ENCODE measurements at places on chromosomes 16 and 17.
A peak's percentile ranks its signal among the peaks of the same experiment; 100 is the strongest.

- peaks cover 44% of the 10 kb centered on the region for H3K36me3 ChIP-seq
- no peak overlapping the region for H3K27ac ChIP-seq
- no peaks in the 10 kb centered on the region for H3K27me3 ChIP-seq
- DNase-seq, result no peak
- no peaks in the 10 kb centered on the region for H3K4me1 ChIP-seq
Observed at GRCh38 chr17:59815965-59816364, 76.8 kb downstream of the TUBD1 start.

- no peaks in the 10 kb centered on the region for H3K27me3 ChIP-seq
- H3K36me3 ChIP-seq, result peaks cover 49% of the 10 kb centered on the region
- H3K4me1 ChIP-seq, result peaks cover 10% of the 10 kb centered on the region
Observed at GRCh38 chr16:68197250-68197649, 38.7 kb downstream of the ESRP2 start.

DNA sequence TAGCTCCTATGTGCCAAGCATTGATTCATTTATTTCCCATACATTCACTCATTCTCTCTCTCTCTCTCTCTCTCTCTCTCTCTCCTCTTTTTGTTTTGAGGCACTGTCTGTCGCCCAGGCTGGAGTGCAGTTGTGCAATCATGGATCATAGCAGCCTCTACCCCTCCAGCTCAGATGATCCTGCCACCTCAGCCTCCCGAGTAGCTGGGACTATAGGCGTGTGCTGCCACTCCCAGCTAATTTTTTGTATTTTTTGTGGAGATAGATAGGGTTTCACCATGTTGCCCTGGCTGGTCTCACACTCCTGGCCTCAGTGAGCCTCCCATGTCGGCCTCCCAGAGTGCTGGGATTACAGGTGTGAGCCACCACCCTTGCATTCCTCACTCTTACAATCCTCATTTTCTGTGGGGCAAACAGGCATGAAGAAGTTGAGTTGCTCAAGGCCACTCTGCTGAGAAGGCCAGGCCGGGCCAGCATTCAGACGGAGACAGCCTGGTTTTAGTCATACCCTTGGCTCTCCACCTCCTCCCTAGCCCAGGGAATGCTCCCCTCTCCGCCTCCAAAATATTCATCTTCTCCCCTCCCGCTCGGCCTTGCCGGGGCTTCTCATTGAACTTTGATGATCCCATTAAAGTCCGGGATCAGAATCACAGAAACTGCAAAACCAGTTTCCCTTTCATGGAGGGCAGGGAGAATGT, 765 bp upstream of the PRM2 start:
- no peak for DNase-seq
- H3K4me1 ChIP-seq, result peaks cover 41% of the 10 kb centered on the region
- peaks cover 11% of the 10 kb centered on the region for H3K27me3 ChIP-seq
- H3K4me3 ChIP-seq, result no peak overlapping the region
- no peaks in the 10 kb centered on the region for H3K36me3 ChIP-seq
- H3K27ac ChIP-seq, result no peak overlapping the region

GRCh38 chr16:68269793-68270192, 5.5 kb downstream of the SLC7A6 start:
- no peak overlapping the region for H3K27ac ChIP-seq
- H3K4me3 ChIP-seq, result no peak overlapping the region
- H3K36me3 ChIP-seq, result peaks cover 5% of the 10 kb centered on the region
- no peaks in the 10 kb centered on the region for H3K27me3 ChIP-seq
- no peak for DNase-seq
- peaks cover 52% of the 10 kb centered on the region for H3K4me1 ChIP-seq

DNA sequence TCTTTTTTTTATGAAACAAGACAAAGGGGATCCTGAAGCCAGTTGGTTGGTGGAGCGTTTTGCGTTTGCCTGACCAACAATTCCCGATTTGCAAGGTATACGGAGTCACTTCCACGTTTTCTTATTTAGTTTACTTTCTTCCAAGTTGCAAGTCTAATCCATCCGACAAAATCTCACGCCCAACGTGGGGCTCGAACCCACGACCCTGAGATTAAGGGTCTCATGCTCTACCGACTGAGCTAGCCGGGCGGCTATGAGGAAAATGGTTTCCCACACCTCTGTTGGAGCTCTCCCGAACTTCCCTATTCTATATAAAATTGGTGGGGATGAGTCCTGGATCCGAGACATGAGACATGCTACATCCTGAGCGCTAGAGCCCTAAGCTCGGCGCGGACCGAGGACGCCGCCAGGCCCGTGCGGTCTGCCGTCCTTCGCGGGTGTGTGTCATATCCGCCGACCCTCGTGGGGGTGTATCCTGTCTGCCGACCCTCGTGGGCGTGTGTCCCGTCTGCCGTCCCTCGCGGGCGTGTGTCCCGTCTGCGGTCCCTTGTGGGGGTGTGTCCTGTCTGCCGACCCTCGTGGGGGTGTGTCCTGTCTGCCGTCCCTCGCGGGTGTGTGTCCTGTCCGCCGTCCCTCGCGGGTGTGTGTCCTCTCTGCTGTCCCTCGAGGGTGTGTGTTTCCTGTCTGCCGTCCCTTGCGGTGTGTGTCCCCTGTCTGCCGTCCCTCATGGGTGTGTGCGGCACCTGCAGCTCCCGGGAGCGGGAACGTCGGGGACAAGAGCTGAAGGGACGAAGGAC, 22.6 kb downstream of the ZNF213 start:
- DNase-seq, result peak; percentile 74
- H3K27me3 ChIP-seq, result peaks cover 72% of the 10 kb centered on the region
- no peak overlapping the region for H3K27ac ChIP-seq
- peak overlapping the region; percentile 93 for H3K4me3 ChIP-seq
- peaks cover 20% of the 10 kb centered on the region for H3K4me1 ChIP-seq
- no peaks in the 10 kb centered on the region for H3K36me3 ChIP-seq

DNA sequence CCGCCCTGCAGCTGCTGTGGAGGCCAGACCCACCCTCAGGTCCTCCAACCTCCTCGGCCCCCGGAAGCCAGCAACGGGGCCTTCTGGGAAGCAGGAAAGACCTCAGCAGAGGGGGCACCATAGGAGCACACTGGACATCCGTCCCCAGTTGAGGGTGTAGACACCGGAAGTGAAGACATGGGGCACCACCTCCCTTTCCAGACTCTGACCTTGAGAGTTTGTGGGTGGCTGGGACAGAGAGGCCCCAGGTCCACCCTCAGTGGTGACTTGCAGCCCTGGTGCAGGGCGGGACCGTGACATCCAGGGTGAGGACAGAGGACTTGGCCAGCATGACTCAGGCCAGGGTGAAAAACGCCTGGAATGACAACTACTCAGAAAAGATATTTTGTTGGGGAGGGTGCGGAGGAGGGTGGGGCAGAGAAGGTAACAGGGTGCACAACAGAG, 19.9 kb downstream of the CEP295NL start:
- H3K27me3 ChIP-seq, result no peaks in the 10 kb centered on the region
- peak overlapping the region; percentile 48 for H3K4me3 ChIP-seq
- peak overlapping the region; percentile 89 for H3K27ac ChIP-seq
- peaks cover 4% of the 10 kb centered on the region for H3K36me3 ChIP-seq
- no peak for DNase-seq

GRCh38 chr17:50163843-50164696, 1.7 kb upstream of the SGCA start:
- DNase-seq, result no peak
- peaks cover 61% of the 10 kb centered on the region for H3K4me1 ChIP-seq
- peaks cover 8% of the 10 kb centered on the region for H3K27me3 ChIP-seq
- no peak overlapping the region for H3K27ac ChIP-seq
- no peak overlapping the region for H3K4me3 ChIP-seq
- no peaks in the 10 kb centered on the region for H3K36me3 ChIP-seq

- H3K27me3 ChIP-seq, result peaks cover 3% of the 10 kb centered on the region
- H3K4me1 ChIP-seq, result peaks cover 81% of the 10 kb centered on the region
- DNase-seq, result peak; percentile 46
Observed at GRCh38 chr17:38451840-38452529, 23.7 kb downstream of the ARHGAP23 start.

DNA sequence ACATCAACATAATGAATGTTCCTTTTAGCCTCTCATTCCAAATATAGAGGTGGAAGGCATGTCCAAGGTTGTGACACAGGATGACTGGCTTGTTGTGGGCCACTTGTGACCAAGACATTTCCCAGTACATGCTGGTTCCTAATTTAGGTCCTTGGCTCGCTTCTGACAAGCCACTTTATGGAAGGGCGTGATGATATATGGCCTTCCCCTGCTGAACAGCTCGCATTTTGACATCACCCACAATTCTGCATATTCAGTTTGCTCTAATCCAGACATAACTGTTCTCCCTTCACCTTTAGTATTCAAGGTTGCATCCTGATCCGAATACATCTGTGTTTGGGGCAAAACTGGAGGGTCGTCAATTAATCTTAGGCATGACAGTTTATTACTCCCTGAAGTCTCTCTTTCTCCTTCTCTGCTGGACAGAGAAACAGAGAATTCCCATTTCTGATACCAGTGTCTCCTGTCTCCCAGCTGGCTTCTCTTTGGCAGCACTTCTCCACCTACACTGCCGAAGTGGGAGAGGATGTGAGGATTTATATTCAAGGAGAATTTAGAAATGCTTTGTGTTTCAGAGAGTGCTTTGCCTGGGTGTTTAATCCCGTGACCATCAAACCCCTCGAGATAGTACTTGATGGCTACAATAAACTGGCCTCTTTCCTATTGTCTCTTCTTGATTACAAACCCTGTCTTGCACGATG, 815.5 kb upstream of the RBFOX1 start:
- H3K27ac ChIP-seq, result no peak overlapping the region
- H3K36me3 ChIP-seq, result no peaks in the 10 kb centered on the region
- peaks cover 13% of the 10 kb centered on the region for H3K4me1 ChIP-seq
- H3K27me3 ChIP-seq, result peaks cover 8% of the 10 kb centered on the region
- no peak overlapping the region for H3K4me3 ChIP-seq

GRCh38 chr17:48610282-48611211, at the start of gene HOXB7:
HOXB7 (minus strand) TSS chr17:48611017; CDS start chr17:48610918, 99 bp downstream.
- peaks cover 3% of the 10 kb centered on the region for H3K27me3 ChIP-seq
- H3K4me1 ChIP-seq, result peaks cover 50% of the 10 kb centered on the region
- peak; percentile 83 for DNase-seq

DNA sequence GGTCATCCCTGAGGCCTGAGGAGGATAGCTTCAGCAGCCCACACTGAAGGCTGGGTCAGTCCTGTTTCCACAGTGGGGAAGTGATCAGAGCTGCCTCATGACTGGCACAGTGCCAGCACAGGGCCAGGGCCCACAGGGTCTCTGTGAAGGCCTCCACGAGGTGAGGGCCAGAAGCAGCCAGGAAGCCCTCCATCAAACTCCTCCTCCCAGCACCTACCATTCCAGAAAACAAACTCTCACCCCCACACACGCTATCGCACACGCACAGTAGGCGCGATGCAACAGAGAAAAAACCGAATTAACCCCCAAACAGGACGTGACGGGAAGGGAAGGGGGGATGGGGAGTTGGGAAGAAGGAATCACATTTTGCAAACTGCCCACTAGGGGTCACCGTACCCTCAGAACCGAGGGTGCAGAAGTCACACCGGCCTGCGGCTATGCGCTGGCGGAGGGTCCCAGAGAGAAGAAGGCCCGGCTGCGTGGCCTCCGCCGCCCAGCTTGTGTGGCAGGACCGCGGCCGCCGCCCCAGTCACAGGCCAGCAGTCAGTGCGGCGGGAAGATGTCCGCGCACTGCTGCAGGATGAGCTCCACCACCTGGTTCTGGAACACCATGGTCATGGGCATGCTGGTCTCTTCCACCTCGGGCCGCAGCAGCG, 37.6 kb downstream of the ARHGAP27 start:
- H3K4me3 ChIP-seq, result no peak overlapping the region
- peaks cover 23% of the 10 kb centered on the region for H3K4me1 ChIP-seq
- H3K27ac ChIP-seq, result peak overlapping the region; percentile 22
- peaks cover 15% of the 10 kb centered on the region for H3K27me3 ChIP-seq
- H3K36me3 ChIP-seq, result peaks cover 8% of the 10 kb centered on the region
- peak; percentile 84 for DNase-seq

DNA sequence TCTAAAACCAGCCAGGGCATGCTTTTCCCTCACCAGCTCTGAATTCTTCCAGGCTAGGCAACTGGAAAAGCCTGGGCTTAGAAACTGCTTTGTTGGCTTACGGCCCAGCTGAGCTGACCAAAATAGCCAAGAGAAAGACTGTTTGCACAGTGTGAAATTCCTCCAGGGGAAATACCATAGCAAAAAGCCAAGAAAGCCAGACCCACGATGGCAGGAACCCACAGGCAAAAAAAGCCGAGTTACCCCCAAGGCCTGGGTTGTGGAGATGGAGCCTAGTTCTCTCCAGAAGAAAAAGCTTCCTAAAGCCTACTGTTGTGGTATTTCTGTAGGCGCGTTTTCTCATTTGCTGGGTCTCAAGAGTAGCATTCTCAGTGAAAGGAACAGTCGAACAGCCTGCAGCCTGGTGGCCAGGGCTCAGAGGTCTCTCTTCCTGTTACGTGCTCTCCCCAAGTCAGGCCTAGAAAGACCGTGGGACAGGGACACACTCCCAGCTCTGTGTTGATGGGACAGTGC, 9.2 kb downstream of the SP2 start:
- H3K4me1 ChIP-seq, result peaks cover 26% of the 10 kb centered on the region
- peaks cover 34% of the 10 kb centered on the region for H3K36me3 ChIP-seq

DNA sequence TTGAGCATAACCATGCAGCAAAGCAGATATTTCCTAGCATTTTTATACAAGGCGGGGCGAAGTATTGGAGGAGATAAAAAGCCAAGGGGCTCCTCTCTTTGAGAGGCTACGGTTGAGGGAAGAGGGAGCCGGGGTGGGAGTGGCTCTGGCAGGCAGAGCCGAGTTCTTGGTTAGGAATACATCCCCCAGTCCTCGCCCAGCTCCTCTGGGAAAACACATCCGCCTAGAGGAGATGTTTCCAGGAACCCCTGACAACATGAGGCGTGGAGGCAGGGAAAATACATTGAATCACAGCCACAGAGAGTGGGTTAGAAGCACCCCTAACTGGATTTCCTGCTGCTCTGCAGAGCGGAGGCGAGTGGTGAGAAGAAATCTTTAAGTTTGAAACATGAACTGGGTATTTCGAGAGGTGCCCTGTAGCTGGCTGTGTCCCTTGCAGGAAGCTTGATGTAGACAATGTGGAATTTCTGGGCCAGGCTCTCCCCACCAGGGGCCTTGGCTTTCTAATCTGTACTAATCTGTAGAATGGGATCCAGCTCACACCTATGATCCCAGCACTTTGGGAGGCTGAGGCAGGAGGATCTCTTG, 27.3 kb downstream of the TTYH2 start:
- no peak for DNase-seq
- H3K36me3 ChIP-seq, result no peaks in the 10 kb centered on the region
- H3K27me3 ChIP-seq, result peaks cover 27% of the 10 kb centered on the region
- peaks cover 32% of the 10 kb centered on the region for H3K4me1 ChIP-seq
- H3K4me3 ChIP-seq, result no peak overlapping the region

GRCh38 chr16:27725236-27726000, 175.5 kb downstream of the KATNIP start:
- H3K4me3 ChIP-seq, result no peak overlapping the region
- DNase-seq, result no peak
- peaks cover 6% of the 10 kb centered on the region for H3K27me3 ChIP-seq
- H3K4me1 ChIP-seq, result peaks cover 33% of the 10 kb centered on the region
- peak overlapping the region; percentile 59 for H3K27ac ChIP-seq

- H3K27me3 ChIP-seq, result no peaks in the 10 kb centered on the region
- no peak for DNase-seq
- H3K4me1 ChIP-seq, result peaks cover 15% of the 10 kb centered on the region
Observed at GRCh38 chr16:88713568-88714419, 7.5 kb downstream of the CTU2 start.

GRCh38 chr17:14672830-14673229, 371.9 kb downstream of the HS3ST3B1 start:
- H3K4me1 ChIP-seq, result peaks cover 23% of the 10 kb centered on the region
- DNase-seq, result no peak
- no peak overlapping the region for H3K4me3 ChIP-seq
- peaks cover 8% of the 10 kb centered on the region for H3K27me3 ChIP-seq
- H3K27ac ChIP-seq, result no peak overlapping the region

- DNase-seq, result no peak
- H3K27me3 ChIP-seq, result peaks cover 2% of the 10 kb centered on the region
- H3K4me1 ChIP-seq, result peaks cover 19% of the 10 kb centered on the region
- H3K27ac ChIP-seq, result no peak overlapping the region
- H3K36me3 ChIP-seq, result no peaks in the 10 kb centered on the region
Observed at GRCh38 chr16:11511328-11511727, 75.4 kb downstream of the LITAF start.

All from nephron progenitor cell (in vitro differentiated cells).